ENCODE measurements at places on chromosomes 12 and 14.
A peak's percentile ranks its signal among the peaks of the same experiment; 100 is the strongest.

DNA sequence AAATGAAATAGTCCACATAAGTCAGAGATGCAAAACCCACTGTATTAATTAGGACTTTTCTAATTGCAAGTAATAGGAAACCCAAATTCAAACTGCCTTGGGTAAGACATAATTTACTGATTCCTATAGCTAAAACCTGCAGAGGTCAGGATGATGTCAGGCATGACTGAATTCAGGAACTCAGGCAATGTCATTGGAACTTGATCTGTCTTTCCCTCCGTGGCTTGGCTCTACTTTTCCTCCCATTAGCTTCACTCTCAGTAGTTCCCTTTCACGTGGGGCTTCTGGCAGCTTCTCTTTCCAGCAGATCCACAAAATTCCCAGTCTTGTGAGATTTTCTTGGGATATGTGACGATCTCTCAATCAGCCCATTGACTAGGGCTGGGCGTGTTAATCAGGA, 2.4 kb upstream of the JDP2 start:
- DNase-seq: no peak

DNA sequence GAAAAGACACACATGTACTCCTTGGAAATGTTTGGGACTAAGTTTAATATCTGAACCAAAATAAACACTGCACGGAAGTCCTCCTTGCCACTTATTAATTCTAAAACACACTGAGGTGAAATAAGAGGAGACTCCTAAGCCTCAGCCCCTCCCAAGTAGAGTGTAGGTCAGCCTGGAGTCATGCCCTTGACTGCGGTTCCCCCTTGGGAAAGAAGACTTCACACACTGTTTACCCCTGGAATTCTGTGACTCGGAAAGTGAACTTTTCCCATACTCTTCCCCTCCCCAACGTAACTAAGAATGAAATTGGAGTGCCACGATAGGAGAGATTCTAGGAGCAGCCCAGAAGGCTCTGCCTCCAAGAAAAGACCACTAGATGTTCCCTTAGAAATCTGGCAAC, 8.6 kb upstream of the TFCP2 start:
- no peak for DNase-seq

GRCh38 chr14:87615047-87615446, 377.9 kb downstream of the GALC start:
- DNase-seq: no peak

GRCh38 chr14:74979442-74980397, 23.0 kb upstream of the EIF2B2 start:
- DNase-seq: peak; percentile 32

DNA sequence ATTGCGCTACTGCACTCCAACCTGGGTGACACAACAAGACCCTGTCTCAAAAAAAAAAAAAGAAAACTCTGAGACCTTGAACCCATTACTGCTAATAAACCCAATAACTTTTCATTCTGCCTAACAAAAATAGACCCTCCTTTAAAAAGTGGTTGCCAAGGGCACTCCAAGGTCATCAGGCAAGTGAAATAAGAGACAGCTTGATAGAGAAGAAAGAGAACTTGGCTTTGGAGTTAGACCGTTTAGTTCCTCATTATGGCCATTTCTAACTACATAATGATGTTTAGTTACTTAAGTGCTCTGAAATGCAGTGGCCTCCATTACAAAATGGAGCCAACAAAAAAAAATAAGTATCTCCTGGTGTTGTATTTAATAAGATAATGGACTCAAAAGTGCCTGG, 55.9 kb downstream of the PHLDA1 start:
- no peak for DNase-seq

DNA sequence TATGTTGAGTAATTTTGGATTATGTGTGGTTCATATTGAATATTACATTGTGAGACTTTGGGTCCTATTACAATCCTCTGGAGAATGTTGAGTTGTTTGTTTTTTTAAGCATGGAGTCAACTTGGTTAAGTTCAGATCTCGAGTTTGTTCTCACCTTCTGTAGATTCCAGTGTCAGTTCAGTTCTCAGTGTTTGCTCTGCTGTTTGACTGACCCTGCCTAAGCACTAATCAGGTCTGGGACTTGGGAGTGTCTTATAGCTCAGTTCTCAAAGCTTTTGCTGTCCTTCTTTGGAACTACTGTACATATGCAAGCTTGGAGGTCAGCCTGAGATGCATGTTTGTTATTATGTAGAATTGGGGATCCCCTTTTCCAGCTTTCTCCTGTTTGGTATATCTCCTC, 63.1 kb downstream of the DIP2B start:
- no peak for DNase-seq

DNA sequence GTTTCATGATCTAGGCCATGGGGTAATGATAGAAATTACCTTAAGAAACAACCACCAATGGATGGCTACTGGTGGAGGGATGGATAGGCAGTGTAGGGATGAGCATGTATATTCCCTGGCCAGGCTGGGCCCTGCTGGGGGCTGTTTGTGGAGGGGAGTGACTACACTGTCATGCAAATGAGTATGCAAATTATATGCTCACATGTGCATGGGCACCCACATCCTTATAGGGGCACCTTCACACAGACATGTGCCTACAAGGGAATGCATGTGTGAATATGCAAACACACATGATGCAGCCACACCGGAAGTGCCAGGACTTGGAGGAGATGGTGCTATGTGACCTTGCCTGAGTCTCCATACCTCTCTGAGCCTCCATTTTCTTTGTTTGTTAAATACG, 39.7 kb upstream of the FAM222A start:
- DNase-seq: no peak

GRCh38 chr12:28939427-28939826, 209.7 kb upstream of the FAR2 start:
- DNase-seq: no peak

- DNase-seq: no peak
Observed at GRCh38 chr12:2129076-2129475, 76.3 kb downstream of the CACNA1C start.

DNA sequence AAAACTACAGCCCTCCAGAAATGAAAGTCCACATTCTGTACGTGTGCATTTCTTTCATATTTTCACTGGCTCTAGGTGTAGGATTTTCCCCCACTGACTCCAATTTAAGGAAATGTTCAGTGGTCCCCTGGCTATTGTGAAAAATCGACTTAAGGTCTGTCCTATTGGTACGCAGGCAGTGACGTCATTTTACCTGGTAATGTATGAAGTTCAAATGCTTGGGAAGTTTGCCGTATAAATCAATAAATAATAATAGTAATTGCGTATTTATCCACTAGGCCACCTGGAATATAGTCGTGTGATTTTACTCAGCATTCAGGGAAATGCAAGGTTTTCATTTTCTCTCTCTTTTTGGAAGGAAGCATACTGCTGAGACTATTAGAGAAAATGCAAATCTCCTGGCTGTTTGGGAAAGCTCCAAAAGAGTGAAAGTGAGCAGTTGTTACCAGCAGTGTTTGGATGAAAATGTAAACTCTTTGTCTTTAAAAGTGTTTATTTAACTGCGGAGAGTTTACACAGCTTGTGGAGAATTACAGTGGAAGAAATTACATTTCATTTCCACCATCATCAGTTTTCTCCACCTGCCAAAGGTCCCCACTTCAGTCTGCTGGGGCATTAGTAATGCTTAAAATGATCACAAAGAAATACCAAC, 107.0 kb downstream of the EXOC5 start:
- DNase-seq: no peak

GRCh38 chr12:75208856-75209811, 505 bp downstream of the KCNC2 start:
- no peak for DNase-seq

- DNase-seq: no peak
Observed at GRCh38 chr14:33693237-33693636, 257.6 kb downstream of the EGLN3 start.

GRCh38 chr12:98469109-98469508, 46.3 kb upstream of the TMPO start:
- DNase-seq: no peak

GRCh38 chr14:97900196-97900854, 1103.1 kb downstream of the VRK1 start:
- DNase-seq: no peak

Data from pulmonary artery endothelial cell (primary cell).